NCI-H748 treated with DMSO at 0.1 percent for 48 hours (cell line): ENCODE measurements at places on chromosomes 5 and 9.

GRCh38 chr9:38337706-38338264, 54.7 kb upstream of the ALDH1B1 start:
- DNase-seq: no peak

GRCh38 chr5:142385194-142385593, 60.4 kb upstream of the SPRY4 start:
- no peak for DNase-seq

DNA sequence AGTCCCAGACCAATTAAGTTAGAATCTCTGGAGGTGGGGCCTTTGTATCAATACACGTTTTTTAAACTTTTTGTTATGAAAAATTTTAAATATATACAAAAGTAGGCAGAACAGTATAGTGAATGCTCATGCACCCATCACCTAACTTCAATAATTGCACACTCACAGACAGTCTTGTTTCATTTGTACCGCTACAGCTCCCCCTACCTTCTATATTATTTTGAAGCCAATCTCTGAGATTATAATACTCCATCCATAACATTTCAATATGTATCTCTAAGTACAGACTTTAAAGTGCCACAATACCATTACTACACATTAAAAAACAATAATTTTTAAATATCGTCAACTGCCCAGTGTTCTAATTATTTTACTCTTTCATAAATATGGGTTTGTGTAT, 32.9 kb downstream of the ISL1 start:
- DNase-seq: peak; percentile 16

- no peak for DNase-seq
Measured at GRCh38 chr9:134187891-134188385, 23.6 kb upstream of the RNU6ATAC start.

- DNase-seq: no peak
Measured at GRCh38 chr9:73067074-73067473, 84.6 kb upstream of the ANXA1 start.

- no peak for DNase-seq
Measured at GRCh38 chr9:121935739-121936138, 157.4 kb downstream of the TTLL11 start.

- no peak for DNase-seq
Measured at GRCh38 chr9:117821954-117822353, 117.8 kb downstream of the TLR4 start.

GRCh38 chr9:97845130-97845529, 7.9 kb upstream of the FOXE1 start:
- no peak for DNase-seq

GRCh38 chr9:136667214-136667939, 4.7 kb downstream of the EGFL7 start:
- DNase-seq: no peak

- no peak for DNase-seq
Measured at GRCh38 chr9:124743686-124744348, 27.3 kb downstream of the NR6A1 start.

GRCh38 chr9:26744191-26744965, 148.2 kb downstream of the CAAP1 start:
- peak; percentile 27 for DNase-seq

GRCh38 chr9:126397056-126397455, 70.4 kb downstream of the MVB12B start:
- no peak for DNase-seq

DNA sequence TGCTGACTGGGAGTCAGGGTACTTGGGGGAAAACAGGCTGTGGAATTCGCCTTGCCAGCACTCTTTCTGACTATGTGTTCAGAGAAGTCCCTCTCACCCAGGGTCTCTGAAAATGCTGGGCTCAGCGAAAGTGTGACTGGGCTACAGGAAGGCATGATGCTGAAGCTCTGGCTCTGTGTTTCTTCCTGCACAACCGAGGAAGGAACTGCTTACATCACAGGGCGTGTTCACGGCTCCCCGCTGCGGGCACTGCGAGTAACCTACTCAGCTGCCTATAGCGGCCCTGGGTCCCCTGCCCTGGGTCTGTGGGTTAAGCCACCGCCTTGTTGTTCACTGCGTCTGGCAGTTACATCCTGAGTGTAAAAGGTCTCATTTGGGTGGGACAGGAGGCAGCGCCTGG, 222.4 kb upstream of the IRX4 start:
- no peak for DNase-seq

DNA sequence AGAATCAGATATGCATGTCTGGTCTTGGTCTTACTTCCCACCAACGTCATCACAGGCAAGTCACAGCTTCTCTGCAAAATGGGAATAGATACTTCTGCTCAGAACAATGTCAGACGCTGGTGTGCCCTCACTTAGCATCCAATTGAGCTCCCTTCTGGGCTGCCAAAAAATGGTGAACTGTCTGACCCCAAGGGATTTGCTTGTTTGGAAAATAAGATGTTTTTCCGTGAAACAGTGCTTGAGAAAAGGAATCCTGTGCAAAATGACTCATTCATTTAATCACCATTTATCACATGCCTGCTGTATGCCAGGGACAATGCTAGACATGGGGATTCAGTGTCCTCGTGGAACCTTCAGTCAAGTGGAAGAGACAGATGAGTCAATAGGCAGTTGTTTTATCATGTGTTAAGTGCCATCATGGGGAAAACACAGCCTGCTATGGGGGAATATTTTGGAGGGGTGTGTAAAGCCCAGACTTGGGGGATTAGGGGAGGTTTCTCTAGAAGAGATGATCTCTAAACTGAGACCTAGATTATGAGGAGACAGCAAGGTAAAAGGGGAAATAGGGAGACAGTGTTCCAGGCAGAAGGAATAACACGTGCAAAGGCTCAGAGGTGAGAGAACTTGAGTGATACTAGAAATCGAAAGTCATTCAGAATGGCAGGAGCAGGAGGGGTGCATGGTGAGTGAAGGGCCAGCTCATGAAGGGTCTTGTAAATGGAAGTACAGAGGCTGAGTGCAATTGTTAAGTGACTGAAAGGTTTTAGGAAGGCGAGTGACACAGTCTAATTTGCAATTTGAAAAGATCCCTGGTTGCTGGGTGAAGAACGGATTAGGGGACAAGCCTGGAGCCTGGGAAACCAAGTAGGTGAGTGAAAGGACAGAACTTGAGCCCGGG, 3.9 kb downstream of the NIPAL4 start:
- DNase-seq: no peak
